ENCODE measurements at places on chromosomes 5 and 9.

DNA sequence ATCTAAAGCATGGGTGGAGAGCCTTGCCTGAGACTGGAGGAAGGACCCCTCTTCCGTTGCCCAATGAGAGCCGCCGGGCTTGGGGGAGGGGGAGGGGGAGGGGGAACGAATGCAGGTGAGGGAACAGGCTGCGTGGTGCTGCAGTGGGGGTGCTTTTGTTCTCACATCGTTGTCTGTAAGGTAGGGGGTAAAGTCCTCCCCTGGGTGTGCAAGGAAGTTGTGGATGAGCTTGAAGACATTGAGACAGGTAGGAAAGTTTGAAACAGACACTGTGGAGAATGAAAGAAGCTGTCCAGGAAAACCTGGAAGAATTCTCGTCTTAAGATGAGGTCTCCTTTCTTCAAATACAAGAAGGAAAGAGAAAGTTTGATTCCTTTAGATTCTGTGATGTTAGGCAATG lies 94.1 kb upstream of the LIFR start:
- no peak for DNase-seq

DNA sequence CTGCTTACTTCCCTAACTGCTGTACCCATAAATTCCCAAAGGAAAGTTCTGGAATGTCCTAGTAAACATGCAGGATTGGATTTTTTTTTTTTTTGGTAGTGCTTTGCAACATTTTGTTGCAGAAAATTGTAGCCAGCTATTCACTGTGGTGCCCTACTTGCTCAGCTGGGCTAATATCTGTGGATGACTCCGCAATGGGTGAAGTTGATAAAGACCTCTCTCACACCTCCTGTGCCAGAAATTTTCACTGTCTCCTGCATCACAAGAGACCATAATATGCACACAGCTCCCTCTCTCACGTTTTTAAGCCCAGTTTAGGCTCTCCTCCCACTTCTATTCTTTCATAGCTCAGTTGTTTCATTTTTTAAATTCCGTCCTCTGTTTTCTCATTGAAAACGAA lies 136.5 kb upstream of the C6 start:
- DNase-seq: no peak

GRCh38 chr5:58484505-58484904 lies 6.7 kb upstream of the GAPT start:
- DNase-seq: no peak

DNA sequence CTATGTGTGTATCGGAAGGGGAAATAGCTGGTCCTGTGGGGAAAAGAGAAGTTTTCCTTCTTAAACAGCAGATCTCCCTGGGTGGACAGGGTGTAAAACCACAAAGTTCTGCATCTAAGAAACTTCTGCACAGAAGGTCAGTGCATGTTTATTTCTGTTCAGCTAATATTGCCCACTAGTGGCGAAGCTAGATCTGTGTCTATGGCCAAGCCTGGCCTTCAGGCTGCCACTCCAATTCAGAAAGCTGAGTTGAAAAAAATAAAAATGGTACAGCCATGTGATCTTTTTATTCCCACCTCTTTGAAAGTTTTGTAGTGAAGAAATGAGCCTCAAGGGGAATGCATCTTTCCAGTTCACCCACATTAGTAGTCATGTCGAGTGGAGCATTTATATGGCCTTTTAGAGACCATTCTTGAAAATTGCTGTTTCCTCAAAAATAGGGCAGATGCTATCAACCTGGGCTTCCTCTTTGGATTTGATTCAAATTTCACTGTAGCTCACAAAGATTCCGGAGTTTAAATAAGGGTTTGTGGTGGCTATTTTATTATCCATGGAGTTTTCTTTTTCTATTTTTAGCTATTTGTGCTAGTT lies 488.0 kb downstream of the PRELID2 start:
- DNase-seq: peak; percentile 31

DNA sequence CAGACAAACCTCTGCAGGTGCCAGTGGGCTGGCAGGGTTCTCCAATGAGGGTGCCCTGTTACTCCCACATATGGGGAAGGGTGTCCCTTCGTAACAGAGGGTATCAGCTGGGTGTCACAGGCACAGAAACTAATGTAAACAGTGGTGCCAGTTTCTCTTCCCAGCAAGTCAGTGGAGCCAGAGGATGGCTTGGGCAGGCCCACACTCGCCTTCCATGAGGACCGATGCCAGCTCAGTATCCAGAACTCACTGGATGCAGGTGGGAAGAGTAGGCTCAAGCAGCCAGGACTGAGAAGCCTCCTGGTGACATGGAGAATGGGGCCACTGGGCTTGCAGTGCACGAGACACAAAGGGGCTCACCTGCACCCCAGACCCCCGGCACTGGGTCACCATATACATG lies 30.4 kb downstream of the FSTL4 start:
- no peak for DNase-seq

DNA sequence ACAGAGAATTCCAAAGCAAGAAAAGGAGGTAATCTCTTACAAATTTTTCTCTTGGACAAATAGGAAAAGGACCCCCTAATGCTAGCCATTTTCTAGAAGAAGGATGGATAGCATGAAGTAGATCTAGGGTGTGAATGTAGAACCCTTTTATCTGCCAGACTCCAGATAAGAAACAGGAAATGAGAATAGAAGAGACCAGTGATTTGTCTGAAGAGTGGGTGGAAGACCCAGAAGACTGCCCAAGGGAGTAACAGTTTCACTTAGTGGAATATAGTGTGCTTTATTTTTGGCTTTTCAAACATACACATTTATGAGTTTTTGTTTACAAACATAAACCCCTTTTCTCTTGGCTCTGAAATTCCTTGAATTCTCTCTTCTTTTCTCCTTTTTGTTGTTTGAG lies 25.0 kb downstream of the ECM2 start:
- DNase-seq: no peak

GRCh38 chr5:54384356-54384933 lies 71.1 kb upstream of the HSPB3 start:
- DNase-seq: no peak

- no peak for DNase-seq
Measured at GRCh38 chr5:72157625-72157962, 50.3 kb downstream of the MAP1B start.

DNA sequence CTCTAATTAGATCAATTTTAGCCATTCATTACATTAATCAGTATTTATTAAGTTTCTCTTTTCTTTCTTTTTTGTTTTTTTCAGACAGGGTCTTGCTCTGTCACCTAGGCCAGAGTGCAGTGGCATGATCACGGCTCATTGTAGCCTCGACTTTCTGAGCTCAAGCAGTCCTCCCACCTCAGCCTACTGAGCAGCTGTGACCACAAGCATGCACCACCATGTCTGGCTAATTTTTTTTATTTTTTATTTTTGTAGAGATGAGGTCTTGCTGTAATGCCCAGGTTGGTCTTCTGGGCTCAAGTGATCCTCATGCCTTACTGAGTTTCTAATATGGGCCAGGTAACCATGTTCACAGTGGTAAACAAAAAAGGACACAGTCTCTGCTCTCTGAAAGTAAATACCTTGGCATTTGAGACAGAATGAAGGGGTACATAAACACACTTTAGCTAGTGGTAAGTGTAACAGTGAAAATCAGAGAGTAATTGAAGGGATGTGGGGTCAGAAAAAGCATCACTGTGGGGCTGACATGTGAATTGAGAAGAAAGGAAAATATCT lies 336.3 kb downstream of the ADGRV1 start:
- DNase-seq: no peak

- DNase-seq: no peak
Measured at GRCh38 chr5:36373527-36374086, 71.9 kb upstream of the RANBP3L start.

- DNase-seq: no peak
Measured at GRCh38 chr9:98797491-98797890, 1.1 kb upstream of the ANKS6 start.

GRCh38 chr5:15521381-15522186 lies 21.6 kb downstream of the FBXL7 start:
- no peak for DNase-seq

DNA sequence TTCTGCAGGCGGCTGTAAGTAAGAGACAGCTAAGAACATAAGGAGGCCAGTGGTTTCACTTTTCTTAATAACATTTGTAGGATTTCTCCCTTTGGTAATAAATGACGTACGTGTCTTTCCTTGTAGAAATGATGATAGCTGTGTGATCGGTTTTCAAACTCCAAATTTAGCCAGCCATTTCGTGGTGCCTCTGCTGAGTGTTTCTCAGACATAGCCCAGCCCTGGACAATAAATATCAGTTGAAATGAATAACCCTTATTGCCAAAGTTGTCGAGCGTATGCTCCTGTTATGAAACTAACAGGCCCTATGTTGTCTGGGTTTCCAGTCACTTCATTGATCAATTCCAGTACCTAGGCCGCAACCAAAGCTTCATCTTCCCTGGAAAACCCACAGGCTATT lies 75.0 kb upstream of the MSX2 start:
- peak; percentile 13 for DNase-seq

DNA sequence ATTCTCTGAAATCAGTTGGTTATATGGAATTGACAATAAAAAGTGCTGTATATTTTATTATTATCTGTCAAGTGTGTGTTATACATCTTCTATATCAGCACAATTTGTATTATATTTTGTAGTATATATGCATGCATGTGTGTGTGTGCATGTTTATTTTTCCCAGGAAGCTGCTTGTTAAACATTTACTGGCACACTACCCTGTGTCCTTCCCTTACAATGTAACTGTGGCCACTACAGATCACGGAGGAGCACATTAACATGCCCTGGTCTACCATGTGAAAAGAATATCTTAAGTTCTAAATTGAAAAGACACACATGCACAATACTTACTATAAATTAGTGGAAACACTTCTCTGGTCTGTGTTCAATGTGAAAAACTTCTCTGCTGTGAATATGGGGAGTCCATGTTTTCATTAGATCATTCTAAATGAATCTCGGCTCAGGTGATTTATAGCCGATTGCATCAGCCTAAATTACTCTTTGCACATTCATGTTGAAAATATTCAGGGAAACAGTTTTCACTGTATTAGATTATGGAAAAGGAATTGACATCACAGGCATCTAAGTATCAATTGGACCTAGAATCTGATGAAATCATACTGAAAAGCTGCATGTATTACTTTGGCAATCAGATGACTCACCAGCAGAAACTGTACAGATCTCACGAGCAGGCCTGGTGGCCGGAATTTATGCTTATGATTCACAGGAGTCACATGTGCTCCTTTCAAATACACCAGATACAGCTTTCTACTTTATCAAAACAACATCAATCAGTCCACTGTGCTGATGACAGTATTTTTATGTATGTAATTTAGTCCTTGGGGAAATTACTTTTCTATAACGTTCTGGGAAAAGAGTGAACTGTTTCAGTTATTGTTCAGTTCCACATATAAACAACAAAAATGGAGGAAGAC lies 39.4 kb downstream of the LURAP1L start:
- peak; percentile 50 for DNase-seq

DNA sequence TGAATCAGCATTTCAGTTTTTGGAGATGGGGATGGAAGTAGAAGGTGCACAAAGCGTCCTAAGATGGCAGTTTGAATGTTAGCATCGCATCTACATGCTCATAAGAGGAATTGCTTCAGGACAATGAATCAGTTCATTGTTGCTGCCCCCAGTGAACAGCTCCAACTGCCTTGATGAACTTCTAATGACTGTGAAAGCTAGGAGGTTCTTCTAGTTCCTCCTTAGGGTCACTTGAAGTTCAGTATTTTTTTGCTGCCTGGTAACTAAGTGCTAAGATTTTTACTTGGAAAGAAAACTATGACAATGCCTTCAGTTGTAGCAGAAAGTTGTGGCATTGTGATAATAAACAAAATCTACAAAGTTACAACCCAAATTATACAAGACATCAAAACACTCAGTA lies 271.6 kb downstream of the RAB3C start:
- peak; percentile 50 for DNase-seq

GRCh38 chr5:119353213-119353612 lies 2.6 kb upstream of the TNFAIP8 start:
- DNase-seq: no peak

DNA sequence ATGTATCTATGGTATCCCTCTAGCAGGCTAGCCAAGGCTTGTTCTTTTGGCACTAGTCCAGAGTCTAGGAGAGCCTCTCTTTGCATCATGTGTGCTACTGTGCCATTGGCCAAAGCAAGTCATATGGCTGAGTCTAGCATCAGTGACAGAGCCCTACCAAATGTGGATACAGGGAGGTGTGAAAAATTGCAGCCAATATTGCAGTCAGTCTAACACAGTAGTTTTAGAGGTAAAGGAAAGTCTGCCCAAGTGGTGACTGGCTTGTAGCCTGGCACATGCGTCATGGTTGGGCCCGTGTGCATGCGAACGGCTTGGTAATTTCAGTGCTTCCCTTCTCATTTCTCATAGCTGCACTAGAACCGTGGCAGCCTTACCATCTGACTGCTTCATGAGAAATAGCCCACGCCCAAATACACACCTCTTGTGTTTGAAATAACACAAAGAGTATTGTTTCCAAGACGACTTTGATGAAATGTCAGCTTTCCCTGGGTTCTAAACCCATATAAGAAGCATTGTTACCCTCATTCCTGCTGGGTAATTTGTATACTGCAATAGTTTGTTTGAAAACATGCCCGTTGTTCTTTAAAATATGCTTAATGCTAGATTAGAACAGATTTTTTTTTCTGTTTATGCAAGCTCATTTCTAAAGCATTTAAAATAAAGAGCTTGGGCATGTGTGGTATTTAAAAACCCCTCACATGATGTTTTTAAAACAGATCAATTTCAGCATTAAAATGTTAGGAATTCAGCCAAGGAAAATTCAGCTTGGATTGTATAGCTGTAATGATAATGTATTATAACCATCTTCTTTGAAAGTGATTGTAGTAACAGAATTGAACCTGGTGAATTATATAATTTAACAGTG lies 113.2 kb downstream of the TLE4 start:
- no peak for DNase-seq

DNA sequence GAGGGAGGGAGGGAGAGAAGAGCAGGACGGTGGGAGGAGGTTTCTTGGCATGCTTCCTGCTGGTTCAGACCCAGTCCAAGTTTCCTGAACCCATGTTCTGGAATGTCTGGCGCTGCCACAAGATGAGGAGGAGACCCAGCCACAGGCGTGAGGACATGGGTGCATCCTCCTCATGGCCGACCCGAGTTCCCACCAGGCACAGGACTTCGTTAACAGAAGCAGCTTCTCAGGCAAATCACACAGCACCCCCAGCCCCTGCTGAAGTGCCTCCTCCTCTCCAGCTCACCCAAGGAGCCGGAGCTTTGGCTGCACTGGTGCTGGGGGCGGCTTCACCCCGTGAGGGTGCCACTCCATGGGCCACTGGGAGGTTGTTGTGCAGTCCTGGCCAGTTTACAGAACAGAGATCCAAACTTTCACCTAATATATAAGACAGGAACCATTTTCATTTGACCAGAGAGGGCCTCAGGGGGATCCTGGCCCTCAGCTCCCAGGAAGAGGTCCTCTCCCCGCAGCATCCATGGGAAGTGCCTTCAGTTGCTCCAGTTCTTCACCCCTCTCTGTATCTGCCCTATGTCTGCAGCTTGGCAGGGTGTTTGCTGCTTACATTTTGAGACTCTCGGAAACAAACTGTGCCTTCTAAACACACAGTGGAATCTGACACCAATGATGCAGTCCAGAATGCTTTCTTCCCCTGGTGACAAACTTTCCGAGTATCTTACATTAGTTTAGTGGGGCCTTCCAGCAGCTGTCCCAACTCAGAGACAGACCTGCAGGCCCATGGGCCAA lies 10.2 kb upstream of the NKD2 start:
- DNase-seq: no peak

Data from right lung (tissue), 10 donors.